ENCODE measurements at places on chromosomes 6 and 20.

DNA sequence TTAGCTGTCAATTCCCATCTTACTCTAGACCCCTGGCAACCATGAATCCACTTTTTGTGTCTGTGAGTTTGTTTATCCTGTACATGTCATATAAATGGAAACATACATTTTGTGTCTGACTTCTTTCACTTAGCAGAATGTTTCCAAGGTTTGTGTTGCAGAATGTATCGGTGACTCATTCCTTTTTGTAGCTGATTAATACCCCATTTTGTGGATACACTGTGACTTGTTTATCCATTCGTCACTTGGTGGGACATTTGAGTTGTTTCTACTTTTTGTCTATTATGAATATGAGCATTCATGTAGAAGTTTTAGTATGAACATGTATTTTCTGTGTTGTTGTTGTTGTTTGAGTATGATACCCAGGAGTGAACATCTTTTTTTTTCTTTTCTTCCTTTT, 21.4 kb downstream of the CDYL start:
- DNase-seq, result no peak

DNA sequence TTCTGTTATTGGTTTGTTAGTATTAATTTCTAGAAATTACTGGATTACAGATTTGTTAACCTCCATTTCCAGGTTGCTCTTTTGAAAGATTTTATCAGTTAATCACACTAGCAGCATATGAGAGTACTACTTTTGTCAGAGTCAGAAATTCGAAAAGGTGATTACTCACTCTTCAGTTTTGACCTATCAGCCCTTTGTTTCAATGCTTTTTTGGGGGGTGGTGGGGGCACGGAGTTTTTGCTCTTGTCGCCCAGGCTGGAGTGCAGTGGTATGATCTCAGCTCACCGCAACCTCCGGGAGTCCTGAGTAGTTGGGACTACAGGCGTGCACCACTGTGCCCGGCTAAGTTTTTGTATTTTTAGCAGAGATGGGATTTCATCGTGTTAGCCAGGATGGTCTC, 149.2 kb downstream of the JARID2 start:
- DNase-seq, result no peak

GRCh38 chr20:32893263-32894025, 34.7 kb downstream of the EFCAB8 start:
- DNase-seq, result no peak

DNA sequence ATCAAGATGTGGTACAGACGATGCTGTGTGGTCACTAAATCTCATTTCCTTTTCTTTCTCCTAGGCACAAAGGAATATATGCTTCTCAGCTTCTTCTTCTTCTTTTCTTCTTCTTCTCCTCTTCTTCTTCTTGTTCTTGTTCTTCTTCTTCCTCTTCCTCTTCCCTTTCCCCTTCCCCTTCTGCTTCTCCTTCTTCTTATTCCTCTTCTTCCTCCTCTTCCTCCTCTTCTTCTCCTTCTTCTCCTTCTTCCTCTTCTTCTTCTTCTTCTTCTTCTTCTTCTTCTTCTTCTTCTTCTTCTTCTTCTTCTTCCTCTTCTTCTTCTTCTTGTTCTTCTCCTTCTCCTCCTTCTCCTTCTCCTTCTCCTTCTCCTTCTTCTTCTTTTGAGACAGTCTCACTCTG, 190.4 kb upstream of the DTNBP1 start:
- DNase-seq, result no peak

DNA sequence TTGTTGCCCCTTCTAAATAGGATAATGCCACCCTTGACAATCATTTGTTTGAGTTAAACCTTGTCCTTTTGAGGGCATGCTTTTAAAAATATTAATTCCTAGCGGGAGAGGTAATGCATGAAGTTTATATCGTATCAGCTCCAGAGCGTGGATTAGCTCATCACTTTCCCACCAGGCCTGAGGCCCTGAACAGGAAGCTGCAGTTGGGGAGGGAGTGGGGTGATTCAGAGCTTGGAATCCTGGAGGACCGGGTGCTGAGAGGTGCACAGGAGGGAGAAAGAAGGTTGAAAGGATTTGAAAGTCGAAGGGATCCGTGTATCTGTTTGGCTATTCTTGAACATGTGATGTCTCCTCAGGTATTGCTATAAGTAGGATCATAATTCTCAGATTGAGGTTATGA, 25.0 kb downstream of the ZDHHC14 start:
- DNase-seq, result no peak

DNA sequence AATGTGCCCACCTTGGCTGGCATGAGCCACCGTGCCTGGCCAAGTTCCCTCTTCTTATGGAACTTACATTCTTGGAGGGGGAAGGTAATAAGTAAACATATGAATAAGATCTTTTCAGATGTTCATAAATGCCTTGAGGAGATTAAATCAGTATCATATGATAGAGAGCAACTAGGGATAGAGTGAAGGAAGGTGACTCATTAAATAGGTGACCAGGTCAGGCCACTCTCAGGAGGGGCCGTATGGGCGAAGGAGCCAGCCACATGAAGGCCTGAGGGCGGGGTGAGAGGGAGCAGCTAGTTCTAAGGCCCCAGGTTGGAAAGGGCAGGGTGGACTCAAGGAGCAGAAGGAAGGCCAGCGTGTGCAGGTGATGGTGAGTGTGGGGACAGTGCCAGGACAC, 91.1 kb downstream of the UST start:
- no peak for DNase-seq

All from stimulated activated CD4-positive, alpha-beta T cell treated with anti-CD3 and anti-CD28 coated beads, TNF-alpha, amount 100 ng/mL, for 24 hours (primary cell).